ENCODE measurements at places on chromosomes 3 and 15.

- DNase-seq = no peak
- H3K27me3 ChIP-seq = no peaks in the 10 kb centered on the region
- H3K36me3 ChIP-seq = peaks cover 42% of the 10 kb centered on the region
- peak overlapping the region; percentile 97 for H3K4me3 ChIP-seq
- peaks cover 68% of the 10 kb centered on the region for H3K4me1 ChIP-seq
These were observed 5.2 kb downstream of the TLE3 start for GRCh38 chr15:70092464-70093027.

DNA sequence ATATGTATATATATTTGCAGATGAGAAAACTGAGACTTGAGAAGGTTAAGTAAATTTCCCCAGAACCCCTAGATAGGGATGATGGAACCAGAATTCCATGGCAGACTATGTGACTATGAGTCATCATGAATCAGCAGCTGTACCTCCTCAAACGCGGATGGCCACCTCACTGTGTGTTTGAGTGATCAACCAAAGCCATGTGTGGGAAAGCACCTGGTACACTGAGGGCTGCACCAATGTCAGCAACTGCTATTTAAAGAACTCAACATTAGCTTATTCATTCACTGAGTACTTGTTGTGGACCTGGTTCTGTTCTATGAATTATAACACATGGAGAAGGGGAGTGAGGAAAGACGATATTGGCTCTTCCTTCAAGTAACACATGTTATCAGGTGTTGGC is 377.0 kb downstream of the GAP43 start:
- DNase-seq = no peak
- H3K4me3 ChIP-seq = no peak overlapping the region
- H3K27ac ChIP-seq = no peak overlapping the region
- peaks cover 3% of the 10 kb centered on the region for H3K27me3 ChIP-seq
- peaks cover 20% of the 10 kb centered on the region for H3K4me1 ChIP-seq
- H3K36me3 ChIP-seq = peaks cover 8% of the 10 kb centered on the region

DNA sequence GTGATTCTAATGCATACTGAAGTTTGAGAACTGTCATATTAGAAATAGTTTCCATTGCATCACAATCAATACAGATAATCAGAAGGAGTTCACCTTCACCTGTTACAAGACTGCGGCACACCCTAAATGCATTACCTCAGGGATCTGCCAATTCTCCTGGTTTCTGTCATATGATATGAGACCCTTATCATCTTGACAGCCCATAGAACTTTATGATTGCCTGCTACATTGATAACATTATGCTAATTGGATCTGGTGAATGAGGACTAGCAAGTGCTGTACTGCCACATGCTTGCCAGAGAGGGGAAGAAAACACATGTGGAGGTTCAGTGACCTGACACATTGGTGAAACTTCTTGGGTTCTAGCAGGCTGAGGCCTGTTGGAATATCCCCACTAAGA is 41.4 kb downstream of the FAH start:
- peaks cover 8% of the 10 kb centered on the region for H3K27me3 ChIP-seq
- H3K4me3 ChIP-seq = no peak overlapping the region
- DNase-seq = no peak
- H3K4me1 ChIP-seq = no peaks in the 10 kb centered on the region
- no peak overlapping the region for H3K27ac ChIP-seq
- no peaks in the 10 kb centered on the region for H3K36me3 ChIP-seq

DNA sequence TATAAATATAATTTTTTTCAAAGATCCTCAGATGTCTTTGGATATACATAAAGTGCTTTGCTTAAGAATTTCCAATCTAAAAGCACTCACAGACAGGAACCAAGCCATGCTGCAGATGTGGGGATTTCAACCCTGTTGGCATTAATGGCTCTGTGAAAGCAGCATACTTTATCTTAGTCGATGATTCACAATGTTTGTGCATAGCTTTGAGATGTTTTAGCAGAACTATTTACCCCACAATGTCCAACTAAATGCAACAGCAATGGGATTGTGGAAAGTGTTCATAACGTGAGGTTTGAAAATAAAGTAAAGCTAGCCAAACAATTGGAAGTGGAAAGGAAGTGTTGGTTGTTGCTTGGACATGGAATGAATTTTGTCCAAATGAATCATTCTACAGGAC is 371.4 kb downstream of the SOX2 start:
- H3K27ac ChIP-seq = no peak overlapping the region
- H3K36me3 ChIP-seq = no peaks in the 10 kb centered on the region
- H3K27me3 ChIP-seq = peaks cover 3% of the 10 kb centered on the region
- no peak for DNase-seq
- no peaks in the 10 kb centered on the region for H3K4me1 ChIP-seq
- no peak overlapping the region for H3K4me3 ChIP-seq

- H3K4me3 ChIP-seq = no peak overlapping the region
- H3K27me3 ChIP-seq = no peaks in the 10 kb centered on the region
- no peak for DNase-seq
- H3K36me3 ChIP-seq = peaks cover 4% of the 10 kb centered on the region
- H3K27ac ChIP-seq = no peak overlapping the region
These were observed 7.2 kb upstream of the IVD start for GRCh38 chr15:40398413-40398873.

GRCh38 chr3:193982258-193982659 is 153.7 kb upstream of the HES1 start:
- no peak for DNase-seq
- no peak overlapping the region for H3K4me3 ChIP-seq
- no peak overlapping the region for H3K27ac ChIP-seq
- H3K27me3 ChIP-seq = no peaks in the 10 kb centered on the region
- H3K36me3 ChIP-seq = no peaks in the 10 kb centered on the region

DNA sequence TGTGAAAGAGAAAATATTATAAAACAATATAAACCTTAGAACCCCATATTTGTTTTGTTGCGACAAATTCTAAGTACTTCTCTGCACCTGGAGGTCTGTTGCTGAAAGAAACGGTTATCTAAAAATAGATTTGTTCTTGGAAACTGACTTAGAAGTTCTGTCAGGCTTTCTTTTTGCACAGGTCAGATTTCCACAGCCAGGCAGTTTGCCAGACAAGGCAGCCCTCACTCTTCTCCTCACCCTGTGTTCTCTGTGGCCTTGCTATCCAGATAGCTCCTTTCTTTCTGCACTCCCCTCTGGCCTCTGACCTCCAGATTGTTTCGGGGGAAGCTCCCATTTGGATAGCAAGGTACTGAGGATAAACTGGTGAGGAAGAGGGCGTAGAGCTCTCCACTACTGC is 413.3 kb upstream of the ONECUT1 start:
- no peak for DNase-seq
- no peaks in the 10 kb centered on the region for H3K36me3 ChIP-seq
- H3K27me3 ChIP-seq = peaks cover 41% of the 10 kb centered on the region

GRCh38 chr3:101988596-101988995 is 139.3 kb downstream of the NFKBIZ start:
- no peak overlapping the region for H3K27ac ChIP-seq
- no peaks in the 10 kb centered on the region for H3K27me3 ChIP-seq
- DNase-seq = no peak
- H3K4me1 ChIP-seq = no peaks in the 10 kb centered on the region

DNA sequence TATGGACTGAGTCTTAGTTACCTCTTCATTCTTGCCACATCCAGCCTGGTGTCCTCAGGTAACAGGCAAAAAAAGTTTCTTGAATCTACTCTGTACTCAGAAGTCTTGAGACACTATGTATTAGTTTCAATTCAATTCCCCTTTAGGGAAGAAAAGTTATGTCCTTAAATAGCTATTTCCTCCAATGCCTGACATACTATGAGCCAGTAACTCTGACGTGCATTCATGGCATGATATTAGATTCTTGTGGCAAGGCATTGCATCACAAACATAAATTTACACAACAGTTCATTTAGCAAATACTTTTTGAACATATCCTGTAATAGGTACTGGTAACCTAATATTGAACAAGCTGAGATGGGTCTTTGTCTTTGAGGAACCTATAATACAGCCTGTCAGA is 109.3 kb upstream of the FOXB1 start:
- H3K36me3 ChIP-seq = no peaks in the 10 kb centered on the region
- H3K27ac ChIP-seq = no peak overlapping the region
- H3K4me3 ChIP-seq = no peak overlapping the region

- DNase-seq = no peak
- no peaks in the 10 kb centered on the region for H3K36me3 ChIP-seq
- H3K4me3 ChIP-seq = no peak overlapping the region
- no peak overlapping the region for H3K27ac ChIP-seq
- H3K27me3 ChIP-seq = peaks cover 52% of the 10 kb centered on the region
- peaks cover 36% of the 10 kb centered on the region for H3K4me1 ChIP-seq
These were observed 39.1 kb downstream of the SEMA5B start for GRCh38 chr3:122988508-122988907.

DNA sequence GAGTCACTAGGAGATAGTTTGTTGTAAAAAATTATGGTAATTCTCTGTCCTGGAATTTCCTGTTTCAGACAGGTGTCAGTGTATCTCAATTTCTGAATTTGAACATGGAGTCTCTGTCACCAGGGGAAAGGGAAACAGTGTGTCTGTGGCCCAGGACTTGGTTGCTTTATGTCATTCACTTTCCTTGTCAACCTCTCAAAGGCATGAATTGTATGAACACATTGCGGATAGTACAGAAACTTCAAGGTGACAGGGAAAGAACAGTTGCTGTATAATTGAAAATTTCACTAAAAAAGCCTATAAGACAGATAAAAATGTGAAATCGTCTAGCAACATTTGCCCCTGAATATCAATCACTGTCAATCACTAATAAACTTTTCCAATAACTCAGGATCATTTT is 175.0 kb upstream of the DPH6 start:
- peaks cover 13% of the 10 kb centered on the region for H3K4me1 ChIP-seq
- no peaks in the 10 kb centered on the region for H3K36me3 ChIP-seq
- no peak overlapping the region for H3K27ac ChIP-seq
- H3K27me3 ChIP-seq = no peaks in the 10 kb centered on the region

GRCh38 chr3:126985132-126985985 is 2.4 kb downstream of the PLXNA1 start:
- H3K27ac ChIP-seq = no peak overlapping the region
- peaks cover 4% of the 10 kb centered on the region for H3K36me3 ChIP-seq
- H3K27me3 ChIP-seq = peaks cover 6% of the 10 kb centered on the region

DNA sequence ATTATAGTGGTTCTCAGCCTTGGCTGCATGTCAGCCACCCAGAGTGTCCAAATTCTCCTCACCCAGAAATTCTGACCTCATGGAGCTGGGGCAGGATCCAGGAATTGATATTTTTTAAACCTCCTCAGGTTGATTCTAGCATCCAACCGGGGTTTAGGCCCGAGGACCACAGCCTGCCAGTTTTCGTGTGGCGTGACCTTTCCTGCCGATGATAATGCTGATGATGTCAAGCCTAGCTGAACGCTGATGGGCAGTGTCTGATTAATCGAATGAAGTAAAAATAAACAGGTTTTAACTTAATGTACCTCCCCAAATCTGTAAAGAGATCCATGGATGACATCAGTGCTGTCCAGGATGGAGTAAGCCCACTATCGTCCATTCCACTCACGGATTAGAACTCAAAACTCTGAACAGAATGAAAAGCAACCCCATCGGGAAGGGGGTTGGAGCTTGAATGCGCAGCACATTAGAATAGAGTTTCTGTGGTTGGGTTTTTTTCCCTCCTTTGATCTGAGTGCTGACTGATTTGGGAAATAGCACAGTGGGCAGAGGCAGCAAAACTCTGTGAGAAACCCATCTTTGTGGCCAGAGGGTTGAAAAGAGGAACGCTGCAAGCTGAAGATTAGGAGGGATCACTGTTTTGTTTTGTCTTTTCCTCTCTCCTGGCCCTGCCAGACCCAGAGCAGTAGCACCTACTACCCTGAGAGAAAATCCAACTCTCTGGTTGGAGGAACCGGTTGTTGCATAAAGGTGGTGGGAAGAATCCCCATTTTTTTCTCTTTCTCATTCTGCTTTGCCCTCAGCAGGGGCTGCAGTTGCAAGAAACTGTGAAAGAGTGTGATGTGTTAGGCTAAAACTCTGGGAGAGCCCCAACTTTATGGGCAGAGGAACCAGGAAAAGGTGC is 153.9 kb downstream of the APBA2 start:
- no peaks in the 10 kb centered on the region for H3K27me3 ChIP-seq
- peaks cover 26% of the 10 kb centered on the region for H3K4me1 ChIP-seq
- H3K27ac ChIP-seq = no peak overlapping the region
- H3K36me3 ChIP-seq = no peaks in the 10 kb centered on the region

DNA sequence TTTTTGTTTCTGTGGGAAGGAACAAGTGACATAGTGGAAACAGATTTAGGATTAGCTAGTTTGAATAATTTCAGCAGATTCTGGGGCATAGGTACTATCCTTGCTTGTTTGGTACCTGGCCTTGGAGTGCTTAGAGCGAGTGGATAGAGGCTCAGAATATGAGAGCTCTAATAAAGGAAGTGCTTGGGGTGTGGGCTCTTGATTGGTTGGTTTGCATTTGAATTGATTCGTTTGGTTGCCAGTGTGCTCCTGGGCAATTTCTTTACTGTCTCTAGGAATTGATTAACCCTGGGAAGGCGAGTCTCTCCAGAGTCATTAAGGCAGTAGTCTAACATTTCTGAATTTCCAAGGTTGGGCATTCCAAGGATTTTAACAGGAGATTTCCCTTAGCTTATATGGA is 98.0 kb downstream of the DTWD1 start:
- H3K4me1 ChIP-seq = no peaks in the 10 kb centered on the region
- no peak overlapping the region for H3K4me3 ChIP-seq
- H3K27me3 ChIP-seq = no peaks in the 10 kb centered on the region
- H3K27ac ChIP-seq = no peak overlapping the region

DNA sequence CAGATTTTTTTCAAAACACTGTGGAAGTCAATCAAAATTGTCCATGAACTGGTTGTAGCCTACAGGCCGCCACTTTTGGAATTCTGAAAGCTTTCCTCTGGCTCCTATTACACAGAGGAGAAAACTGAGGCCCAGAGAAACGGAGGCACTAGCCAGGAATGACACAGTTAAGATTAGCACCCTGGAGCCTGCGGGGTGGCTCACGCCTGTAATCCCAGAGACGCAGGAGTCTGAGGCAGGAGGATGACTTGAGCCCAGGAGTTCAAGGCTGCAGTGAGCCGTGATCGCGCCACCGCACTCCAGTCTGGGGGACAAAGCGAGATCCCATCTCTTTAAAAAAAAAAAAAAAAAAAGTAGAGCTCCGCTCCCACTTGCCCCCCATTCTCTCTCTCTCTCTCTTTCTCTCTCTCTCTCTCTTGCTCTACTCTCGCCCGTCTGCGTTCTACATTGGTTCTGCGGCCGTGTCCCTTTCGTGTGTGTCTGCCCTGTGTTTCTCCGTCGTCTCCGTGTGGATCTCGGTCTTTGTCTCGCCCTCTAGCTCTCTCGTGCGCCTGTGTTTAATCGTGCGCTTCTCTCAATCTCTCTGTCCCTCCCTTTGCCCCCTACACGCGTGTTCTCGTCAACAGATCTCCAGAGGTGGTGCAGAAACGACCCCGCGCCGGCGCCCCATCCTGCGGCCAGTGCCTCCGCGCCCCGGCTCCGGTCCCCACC is 512 bp upstream of the TRH start:
- peaks cover 80% of the 10 kb centered on the region for H3K27me3 ChIP-seq
- peak overlapping the region; percentile 41 for H3K27ac ChIP-seq
- peaks cover 21% of the 10 kb centered on the region for H3K4me1 ChIP-seq
- peak overlapping the region; percentile 82 for H3K4me3 ChIP-seq
- no peak for DNase-seq
- H3K36me3 ChIP-seq = no peaks in the 10 kb centered on the region

Data from type B pancreatic cell (in vitro differentiated cells).